Activated naive CD8-positive, alpha-beta T cell treated with anti-CD3 and anti-CD28 coated beads, Interleukin-2, amount 50 U/mL, for 16 hours (primary cell): ENCODE measurements at places on chromosomes 5 and 9.

DNA sequence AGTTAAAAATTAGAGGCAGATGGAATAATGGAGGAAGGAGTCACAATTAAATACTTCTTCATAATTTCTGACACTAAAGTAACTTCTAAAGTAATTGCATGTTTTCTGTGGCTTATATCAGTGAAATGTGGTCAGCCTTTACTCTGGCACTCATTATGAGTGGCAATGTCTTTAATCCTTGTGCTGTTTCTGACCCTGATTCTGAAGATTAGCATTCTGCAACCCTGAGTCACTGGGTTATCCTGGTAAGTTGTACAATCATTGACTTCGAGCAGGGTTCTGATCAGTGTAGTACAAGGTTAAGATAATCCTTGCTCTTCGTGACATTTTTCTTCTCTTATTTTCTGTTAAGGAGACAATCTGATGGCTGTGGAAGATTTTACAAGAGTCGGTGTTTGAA, 379.4 kb upstream of the RORB start:
- DNase-seq, result no peak

GRCh38 chr5:139273322-139273571, 20.3 kb upstream of the MATR3 start:
- DNase-seq, result no peak

DNA sequence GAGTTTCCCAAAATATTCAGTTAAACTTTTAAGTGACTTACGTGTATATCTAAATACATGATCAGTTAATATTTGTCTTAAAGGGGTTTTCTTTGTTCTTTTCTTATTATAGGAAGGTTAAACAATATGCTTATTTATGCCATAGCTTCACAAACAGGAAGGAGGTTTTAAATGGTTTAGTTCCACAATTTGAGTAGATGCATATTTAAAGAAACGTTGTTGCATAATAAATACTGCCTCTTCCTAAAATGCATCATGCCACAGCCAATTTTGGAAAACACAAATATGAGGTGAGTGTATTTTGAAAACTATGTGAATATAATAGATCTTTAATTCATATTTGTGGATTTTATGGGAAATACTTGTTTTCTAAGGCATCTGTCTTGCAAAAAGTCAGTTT, 2.5 kb upstream of the ADRB2 start:
- DNase-seq, result no peak

DNA sequence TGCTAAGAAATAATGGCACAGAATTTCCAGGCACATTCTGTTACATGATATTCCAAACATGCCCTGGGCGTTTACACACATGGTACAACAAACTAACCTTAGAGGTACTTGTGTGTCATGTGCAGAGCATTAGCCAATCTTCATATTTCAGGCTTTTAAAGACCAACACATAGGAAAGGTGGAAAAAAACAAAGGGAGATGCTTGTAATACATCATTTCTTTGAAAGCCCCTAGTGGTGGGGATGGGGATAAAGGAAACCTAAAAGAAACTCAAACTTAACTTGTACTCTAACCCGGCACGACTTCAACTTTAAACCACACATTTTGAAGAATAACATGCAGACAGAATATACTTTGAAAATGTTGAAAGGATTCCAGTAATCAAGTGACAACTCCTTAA, 133.6 kb downstream of the PTPRD start:
- DNase-seq, result no peak

DNA sequence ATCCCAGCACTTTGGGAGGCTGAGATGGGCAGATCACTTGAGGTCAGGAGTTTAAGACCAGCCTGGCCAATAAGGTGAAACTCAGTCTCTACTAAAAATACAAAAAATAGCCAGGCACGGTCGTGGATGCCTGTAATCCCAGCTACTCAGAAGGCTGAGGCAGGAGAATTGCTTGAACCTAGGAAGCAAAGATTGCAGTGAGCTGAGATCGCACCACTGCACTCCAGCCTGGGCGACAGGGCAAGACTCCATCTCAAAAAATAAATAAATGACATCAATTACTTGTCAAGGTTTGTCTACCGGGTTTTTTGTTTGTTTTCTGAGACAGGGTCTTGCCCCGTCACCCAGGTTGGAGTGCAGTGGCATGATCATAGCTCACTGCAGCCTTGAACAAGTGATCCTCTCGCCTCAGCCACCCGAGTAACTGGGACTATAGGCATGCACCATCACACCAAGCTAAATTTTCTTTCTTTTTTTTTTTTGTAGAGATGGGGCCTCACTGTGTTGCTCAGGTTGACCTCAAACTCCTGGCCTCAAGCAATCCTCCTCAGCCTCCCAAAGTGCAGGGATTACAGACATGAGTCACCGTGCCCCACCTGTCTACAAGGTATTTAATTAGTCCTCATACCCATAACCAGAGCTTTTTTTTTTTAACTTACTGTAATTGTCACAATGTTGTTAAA, 64.9 kb downstream of the SUSD1 start:
- no peak for DNase-seq

- no peak for DNase-seq
Observed at GRCh38 chr5:146078566-146078965, 26.8 kb downstream of the PLAC8L1 start.

- no peak for DNase-seq
Observed at GRCh38 chr9:96085491-96086143, 210.1 kb downstream of the ERCC6L2 start.

DNA sequence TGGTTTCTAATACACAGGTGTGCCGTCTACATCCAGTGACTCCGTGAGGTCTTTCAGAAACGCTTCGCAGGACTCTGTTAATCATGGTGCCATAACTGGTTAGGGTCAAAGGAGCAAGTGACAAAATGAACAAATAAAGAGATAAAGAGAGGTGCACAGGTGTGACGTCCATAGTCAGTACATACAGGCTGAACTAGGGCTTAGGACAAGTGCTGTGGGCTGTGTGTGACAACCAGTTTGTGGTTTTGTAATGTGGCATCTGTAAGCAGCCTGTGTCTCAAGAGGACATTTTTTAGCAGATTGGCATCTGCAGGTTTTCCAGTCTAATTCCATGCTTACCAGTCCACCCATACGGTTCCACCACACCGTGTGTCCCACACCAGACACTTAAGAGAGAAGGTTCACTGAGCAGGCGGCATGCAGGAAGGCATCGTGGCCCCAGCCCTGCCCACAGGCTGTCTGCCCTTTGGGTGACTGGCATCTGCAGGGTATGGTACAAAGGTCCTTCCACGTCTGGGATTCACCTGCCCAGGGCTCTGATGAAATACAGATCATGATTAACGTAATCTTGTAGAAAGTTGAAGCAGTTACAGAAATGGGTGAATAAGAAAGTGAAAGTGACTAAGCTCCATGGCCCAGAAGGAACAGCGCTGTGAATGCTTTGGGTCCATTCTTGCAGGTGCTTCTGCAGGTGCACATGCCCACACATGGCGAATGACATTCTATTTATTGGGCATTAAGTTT, 26.9 kb downstream of the SRD5A1 start:
- DNase-seq, result no peak

GRCh38 chr5:82277613-82277986, 554 bp downstream of the RPS23 start:
- no peak for DNase-seq

GRCh38 chr5:80411589-80412219, 3.8 kb downstream of the ZFYVE16 start:
- DNase-seq, result no peak

- DNase-seq, result no peak
Observed at GRCh38 chr9:111872886-111873285, 23.7 kb upstream of the UGCG start.

DNA sequence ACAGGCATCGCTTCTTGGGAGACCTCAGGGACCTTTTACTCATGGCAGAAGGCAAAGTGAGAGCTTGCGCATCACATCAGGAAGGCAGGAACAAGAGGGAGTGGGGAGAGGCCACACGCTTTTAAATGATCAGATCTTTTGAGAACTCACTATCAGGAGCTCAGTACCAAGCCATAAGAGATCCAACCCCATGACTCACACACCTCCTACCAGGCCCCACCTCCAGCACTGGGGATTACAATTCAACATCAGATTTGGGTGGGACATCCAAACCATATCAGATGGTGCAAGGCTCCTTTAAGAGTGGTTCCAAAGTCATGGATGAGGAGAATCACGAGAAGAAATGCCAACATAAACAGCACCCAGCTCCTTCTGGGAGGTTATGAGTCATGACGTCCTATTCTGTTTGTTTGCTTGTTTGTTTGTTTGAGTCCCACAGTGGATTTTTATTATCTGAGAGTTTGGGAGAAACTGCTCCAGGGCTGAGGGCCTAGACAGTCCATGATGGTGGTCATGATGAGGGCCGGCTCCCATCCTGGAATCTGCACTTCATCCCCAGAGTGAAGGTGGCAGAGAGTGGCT, 453.5 kb downstream of the GADD45G start:
- DNase-seq, result no peak

GRCh38 chr5:172872997-172873491, 39.0 kb downstream of the ERGIC1 start:
- DNase-seq, result no peak

DNA sequence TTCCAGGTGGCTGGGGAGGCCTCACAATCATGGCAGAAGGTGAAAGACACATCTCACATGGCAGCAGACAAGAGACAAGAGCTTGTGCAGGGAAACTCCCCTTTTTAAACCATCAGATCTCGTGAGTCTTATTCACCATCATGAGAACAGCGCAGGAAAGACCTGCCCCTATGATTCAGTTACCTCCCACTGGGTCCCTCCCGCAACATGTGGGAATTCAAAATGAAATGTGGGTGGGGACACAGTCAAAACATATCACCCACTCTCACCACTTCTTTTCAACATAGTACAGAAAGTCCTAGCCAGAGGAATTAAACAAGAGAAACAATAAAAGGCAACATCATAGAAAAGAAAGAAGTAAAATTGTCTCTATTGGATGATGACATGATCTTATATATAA, 223.4 kb upstream of the SLC24A2 start:
- no peak for DNase-seq

DNA sequence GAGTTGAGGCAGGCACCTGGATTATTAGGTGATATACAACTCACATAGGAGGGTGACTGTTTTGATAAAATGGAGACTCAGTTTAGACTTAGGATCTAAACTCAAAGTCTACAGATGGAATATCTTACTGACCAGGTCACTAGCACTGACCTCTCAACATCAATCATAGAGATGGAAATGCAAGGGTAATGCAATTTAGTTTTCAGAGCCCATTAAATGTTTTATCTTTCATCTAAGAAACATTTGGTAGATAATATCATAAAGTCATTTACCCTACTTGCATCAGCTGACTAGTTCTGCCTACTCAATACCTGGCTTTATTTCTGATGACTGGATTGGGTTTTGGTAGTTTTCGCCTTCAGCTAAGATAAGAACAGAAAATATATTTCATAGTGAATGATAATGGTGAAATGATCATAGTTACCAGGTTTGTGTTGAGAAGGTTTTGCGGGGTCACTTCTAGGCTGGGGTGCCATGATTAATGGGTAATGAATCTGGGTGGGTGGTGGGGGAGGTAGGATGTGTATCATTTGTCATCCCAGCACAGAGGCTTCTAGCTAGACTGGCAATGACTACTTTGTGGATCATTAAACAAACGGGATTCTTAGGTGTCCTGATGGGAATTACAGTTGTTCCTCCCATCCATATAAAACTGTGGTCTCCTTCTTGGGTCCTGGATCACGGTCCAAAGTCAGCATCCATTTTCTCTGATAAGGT, 173.4 kb downstream of the PPP2R2B start:
- no peak for DNase-seq

GRCh38 chr9:137800196-137801022, 77.2 kb upstream of the CACNA1B start:
- no peak for DNase-seq

- no peak for DNase-seq
Observed at GRCh38 chr5:122346897-122347581, 35.0 kb downstream of the SNCAIP start.

GRCh38 chr5:137566118-137566541, 67.0 kb upstream of the SPOCK1 start:
- DNase-seq, result no peak

DNA sequence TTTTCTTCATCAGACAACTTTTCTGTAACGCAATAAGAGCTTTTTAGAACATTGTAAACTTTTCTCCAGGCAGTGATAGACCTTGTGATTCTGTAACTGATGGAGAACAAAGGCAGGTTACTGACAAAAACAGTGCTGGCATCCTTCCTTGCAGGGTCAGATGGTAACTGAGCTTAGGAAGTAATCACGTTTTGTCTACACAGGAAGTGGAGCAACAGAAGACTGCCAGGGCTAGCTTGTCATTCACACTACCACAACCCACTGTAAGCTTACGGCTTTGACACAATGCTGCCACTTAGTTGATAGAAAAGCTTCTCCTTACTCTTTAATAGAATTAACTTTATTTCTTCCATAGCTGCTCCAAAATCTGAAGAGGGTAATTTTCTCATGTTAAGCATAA, 46.8 kb downstream of the FBN2 start:
- DNase-seq, result no peak

GRCh38 chr5:172437445-172438318, 16.6 kb downstream of the SH3PXD2B start:
- no peak for DNase-seq

- no peak for DNase-seq
Observed at GRCh38 chr5:117207088-117207668, 632.6 kb upstream of the SEMA6A start.

- no peak for DNase-seq
Observed at GRCh38 chr9:21854594-21854993, 52.2 kb downstream of the MTAP start.

GRCh38 chr9:74610523-74611061, 113.5 kb downstream of the RORB start:
- DNase-seq, result no peak

DNA sequence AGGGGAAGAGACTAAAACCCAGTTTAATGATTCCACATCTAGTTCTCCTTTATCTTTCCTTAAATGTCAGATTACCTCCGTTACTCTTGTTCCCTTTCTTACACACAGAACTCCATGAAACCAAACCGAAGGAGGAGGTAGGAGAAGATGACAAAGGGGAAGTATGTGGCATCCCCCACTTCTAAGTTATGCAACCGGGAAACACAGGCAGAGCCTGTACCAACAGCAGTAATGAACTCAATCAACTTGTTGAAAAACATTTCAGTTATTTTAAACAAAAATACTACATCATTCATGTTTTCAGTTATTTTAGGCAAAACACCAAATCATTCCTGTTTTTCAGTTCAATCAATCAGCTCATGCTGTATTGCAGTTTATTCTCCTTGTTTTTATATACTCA, 101.8 kb downstream of the PCSK1 start:
- no peak for DNase-seq

DNA sequence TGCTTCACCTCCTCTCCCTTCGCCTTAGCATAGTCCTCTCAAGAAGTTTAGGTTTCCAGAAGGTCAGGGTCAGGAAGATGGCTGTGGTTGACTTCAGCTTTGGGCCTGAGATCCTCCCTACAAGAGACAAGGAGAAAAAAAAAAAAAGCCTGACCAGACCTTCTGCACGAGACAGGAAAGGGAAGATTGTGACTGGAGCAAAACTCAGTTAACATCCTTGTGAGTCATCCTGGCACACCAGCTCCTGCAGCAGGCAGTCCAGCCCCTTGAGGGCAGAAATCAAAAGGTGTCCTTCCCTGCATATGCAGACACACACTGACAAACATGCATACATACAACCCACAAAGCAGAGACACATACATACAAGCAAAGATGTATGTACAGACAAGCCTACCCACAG, 18.0 kb upstream of the ENHO start:
- DNase-seq, result no peak
